ENCODE measurements at places on chromosomes 1 and 21.

DNA sequence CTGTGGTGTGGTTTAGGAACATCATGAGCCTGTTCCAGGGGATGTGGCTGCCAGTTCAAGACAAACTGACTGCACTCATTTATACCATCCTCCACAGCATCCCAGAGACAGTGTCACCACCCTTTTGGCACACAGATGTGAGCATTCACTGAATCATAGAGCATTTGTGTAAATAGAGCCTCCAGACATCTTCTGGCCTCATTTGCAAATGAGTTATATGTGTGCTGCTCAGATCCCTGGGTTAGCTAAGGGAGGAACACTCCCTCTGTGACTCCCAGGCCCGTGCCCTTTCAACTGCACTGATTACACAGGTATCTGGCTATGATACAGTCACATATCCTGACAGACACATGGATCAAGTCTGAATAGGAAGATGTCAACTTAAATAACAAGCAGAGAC, 351.5 kb upstream of the PLD5 start:
- DNase-seq = no peak

DNA sequence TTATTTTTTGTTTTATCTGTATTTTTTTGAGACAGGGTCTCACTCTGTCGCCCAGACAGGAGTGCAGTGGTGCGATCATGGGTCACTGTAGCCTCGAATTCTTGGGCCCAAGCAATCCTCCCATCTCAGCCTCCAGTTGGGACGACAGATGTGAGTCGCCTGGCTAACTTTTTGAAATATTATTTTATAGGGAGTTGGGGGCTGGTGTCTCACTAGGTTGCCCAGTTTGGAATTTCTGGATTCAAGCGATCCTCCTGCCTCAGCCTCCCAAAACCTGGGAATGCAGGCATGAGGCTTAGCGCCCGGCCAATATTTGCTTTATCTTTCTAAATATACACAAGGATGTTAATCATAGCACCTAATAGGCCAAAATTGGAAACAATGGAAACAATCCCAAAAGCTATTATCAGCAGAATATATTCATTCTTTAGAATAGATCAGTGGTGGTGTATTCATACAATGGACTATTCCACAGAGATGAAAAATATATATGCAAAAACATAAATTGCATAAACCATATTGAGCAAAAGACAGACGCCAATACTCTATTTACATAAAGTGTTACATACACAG, 55.9 kb downstream of the DAP3 start:
- no peak for DNase-seq

DNA sequence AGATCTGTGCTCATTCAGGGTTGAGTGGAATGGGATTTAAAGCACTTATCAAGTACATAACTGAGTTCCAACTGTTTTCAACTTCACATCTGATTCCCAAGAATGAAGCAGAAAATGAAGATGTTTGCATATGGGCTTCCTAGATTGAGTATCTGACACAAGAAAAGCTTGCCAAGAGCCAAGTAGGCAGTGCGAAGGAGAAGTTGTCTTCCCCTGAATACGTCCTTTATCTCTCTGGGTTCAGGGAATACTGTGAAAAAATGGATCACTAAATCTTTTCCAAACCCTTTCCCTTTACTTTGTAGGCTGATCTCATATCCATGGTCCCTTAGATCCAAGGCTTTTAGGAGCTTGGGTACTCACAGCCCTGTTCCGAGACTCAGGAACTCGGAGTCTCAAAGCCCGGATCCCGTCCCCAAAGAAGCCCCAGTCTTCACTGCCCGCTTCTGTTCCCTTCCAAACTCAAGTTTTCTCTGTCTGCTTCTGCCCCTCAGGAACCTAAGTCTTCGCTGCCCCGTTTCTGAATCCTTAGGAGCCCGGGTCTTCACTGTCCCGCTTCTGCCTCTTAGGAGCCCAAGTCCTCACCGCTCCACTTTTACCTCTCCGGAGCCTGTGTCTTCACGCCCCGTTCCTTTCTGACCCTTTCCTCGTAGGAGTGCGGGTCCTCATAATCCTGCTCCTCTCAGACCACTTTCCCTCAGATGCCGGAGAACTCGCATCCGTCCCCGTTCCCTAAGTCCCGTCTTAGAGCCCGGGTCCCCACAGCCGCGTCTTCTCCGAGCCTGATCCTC, 616 bp downstream of the TAF12 start:
- peak; percentile 26 for DNase-seq

GRCh38 chr1:242428399-242429190, 95.9 kb downstream of the PLD5 start:
- DNase-seq = no peak

- no peak for DNase-seq
Measured at GRCh38 chr1:2817784-2818564, 16.5 kb upstream of the TTC34 start.

DNA sequence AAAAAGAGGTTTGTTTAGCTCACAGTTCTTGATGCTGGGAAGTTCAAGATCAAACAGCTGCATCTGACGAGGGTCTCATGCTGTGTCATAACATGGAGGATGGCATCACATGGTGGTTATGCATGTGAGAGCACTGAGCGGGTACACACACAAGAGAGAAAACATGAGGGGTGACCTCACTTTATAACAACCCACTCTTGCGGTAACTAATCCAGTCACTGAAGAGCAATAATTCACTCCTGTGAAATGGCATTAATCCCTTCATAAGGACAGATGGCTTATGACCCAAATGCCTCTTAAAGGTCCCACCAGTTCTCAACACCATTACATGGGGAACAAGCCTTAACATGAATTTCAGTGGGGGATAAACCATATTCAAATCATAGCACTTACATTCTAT, 23.2 kb upstream of the CHIT1 start:
- no peak for DNase-seq

DNA sequence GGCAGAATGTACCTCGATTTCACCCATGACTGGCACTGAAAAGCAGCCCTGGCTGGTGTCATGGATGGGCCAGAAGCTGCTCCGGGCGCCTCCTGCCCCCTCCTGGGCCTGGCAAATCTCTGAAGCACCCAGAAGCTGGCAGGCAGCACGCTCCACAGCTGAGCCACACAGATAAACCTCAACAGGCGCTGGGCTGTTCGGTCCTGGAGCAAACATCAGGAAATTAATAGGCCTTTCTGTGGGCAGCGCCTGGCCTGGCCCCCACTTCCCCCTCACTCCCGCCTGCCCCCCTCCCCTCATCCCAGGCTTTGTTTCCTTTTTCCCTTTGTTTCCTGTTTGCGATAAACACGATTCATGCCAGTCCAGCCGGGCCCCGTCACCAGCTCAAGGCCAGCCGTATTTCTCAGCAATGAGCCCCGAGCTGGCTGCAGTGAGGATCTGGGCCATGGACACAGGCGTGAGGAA, 20.1 kb upstream of the DISP3 start:
- DNase-seq = no peak

GRCh38 chr21:36547464-36547863, 67.5 kb upstream of the CLDN14 start:
- no peak for DNase-seq

- no peak for DNase-seq
Measured at GRCh38 chr21:39197448-39198233, 14.4 kb upstream of the PSMG1 start.

DNA sequence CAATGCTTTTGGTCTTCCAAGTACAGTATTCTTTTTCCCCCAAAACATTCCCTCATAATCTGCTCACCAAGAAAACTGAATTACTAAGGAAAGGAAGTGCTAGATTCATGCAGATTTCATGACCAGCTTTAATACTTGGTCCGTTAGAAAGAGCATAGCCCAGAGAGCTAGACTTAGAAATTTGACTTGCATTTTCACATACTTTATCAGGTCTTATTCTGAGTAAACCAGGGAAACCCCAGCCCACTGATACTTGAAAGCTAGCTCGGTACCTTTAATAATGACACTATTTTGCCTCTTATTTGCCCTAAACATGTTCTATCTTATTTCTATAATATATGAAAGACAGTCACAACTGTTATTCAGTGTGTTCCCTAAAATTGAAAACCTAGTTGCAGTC, 204.5 kb downstream of the TTLL7 start:
- no peak for DNase-seq

GRCh38 chr21:44910229-44911067, 10.3 kb downstream of the ITGB2 start:
- no peak for DNase-seq

DNA sequence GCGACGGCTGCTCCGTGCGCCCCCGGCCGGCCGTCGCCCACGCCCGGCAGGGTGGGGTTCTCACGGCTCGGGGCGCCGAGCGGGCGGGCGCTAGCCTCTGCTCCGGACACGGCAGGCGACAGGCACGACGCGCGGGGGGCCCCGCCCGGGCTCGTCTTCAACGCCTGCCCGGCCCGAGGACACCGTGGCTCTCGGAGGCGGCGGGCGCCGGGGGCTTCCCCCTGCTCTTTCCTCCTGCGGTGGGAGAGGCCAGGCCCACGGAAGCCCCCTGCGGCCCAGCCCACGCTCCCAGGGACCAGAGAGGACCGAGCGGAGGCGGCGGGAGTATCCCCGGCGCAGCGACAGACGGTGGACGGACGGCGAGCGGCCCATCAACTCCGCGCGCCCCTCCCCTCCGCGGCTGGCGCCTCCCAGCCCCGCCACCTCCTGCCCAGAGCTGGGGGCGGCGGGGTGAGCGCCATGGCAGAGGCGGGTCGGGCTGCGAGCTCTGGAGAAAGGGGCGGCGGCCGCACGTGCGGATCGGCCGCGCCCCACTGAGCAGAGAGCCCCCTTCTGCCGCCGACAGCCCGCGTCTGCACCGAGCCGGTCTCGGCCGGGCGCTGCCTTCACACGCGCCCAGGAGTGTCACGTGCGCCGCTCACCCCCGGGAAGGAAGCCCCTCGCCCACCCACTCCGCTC, at the start of the genes SHE and TDRD10:
TSS of gene SHE (minus strand) at position 347 of the 678 bp plus-strand sequence. CDS start 386 bp downstream, outside the sequence.
TSS of gene TDRD10 (plus strand) at position 154 of the 678 bp plus-strand sequence. CDS start 4,685 bp downstream, outside the sequence.
- no peak for DNase-seq

DNA sequence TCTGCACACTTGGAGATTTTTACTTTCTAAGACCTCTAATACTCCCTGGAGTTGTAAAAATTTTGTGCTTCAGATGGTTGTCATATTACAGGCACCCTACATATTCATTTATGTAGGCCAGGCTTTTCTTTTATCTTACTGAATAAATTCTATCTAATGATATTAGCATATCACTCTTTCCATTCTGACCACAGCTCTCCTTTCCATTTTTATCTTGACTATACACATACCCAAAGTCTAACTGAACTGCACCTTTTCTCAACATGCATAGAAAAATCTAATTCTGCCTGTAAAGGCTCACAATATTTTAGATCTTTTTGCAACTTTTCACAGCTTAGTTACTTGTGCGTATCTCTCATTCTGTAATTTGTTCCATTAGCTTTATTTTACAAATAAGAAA, 52.7 kb upstream of the TSHB start:
- DNase-seq = no peak

DNA sequence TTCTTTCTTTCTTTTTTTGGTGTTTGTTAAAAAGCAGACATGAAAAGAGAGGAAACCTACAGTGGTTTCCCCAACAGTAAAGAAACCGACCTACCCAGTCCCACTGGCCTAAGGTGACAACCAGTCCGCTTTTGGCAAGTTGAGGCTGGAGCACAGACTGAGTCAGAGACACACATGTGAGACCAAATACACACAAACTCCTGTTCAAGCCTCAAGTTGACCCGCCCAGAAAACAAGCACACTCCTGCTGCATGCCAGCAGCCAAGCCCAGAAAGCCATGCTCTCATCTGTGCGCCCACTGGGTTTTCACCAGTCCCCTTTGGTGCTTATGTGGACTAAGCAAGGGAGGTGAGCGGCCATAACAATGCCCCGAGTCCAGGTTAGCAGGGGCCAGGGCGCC, 64.6 kb upstream of the GPR153 start:
- no peak for DNase-seq

DNA sequence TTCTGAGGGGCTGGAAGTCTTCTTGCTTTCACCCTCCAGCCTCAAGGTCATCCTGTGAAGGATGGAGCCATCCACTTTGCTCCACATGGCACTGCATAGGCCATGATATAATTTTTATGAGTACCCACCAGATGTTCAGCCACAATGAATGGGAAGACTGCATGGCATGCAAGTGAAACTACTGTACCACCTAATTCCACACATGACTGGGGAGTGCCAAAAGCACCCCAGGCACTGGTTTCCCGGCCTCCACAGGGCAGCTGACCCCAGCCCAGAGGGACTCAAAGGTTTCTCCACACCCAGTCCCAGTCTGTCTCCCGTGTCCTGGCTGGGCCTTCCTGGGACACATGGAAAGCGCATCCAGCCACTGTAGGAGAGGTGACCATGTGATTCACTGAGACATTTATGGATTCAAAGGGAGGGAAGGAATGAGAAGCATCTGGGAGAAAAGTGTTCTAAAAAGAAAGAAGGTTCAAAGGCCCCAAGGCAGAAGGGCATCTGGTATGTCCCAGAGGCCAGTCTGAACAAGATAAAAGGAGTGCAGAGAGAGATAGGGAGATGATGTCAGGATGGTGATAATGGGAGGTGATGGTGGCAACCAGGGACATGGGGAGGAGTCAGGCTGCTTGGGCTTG, 12.1 kb downstream of the RHOU start:
- no peak for DNase-seq

GRCh38 chr1:213977486-213977842, 10.3 kb upstream of the PROX1 start:
- no peak for DNase-seq

DNA sequence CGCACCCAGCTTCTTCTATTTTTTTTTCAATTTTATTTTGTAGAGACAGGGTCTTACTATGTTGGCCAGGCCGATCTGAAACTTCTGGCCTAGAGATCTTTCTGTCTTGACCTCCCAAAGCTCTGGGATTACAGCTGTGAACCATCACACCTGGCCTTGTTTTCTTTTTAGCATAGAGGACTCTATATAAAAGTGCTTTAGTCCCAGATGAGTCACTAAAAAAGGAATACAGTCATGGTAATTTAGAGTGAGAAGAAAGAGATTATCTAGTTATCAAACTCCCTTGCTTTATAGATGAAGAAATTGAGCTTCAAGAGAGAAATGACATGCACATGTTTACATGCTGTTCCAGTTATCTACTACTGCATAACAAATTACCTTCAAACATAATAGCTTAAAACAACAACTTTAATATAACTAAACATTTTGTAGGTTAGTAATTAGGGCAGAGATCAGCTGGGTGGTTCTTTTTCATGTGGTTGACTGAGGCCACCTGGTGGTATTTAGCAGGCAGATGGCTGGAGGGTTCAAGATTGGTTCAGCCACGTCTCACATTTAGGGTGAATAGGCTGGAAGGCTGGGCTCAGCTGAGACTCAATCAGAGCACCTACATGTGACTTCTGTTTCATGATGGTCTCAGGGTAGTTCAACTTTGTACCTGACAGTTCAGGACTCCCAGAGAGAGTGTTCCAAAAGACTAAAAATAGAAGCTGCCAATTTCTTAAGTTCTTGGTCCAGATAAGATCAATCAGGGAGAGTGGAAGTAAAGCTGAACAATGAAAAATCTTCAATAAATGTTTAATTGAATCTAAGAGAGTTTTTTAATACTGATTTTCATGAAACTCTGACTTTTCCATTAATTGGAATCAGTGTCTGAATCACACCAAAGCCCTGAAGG, 16.9 kb upstream of the MTF2 start:
- peak; percentile 57 for DNase-seq

DNA sequence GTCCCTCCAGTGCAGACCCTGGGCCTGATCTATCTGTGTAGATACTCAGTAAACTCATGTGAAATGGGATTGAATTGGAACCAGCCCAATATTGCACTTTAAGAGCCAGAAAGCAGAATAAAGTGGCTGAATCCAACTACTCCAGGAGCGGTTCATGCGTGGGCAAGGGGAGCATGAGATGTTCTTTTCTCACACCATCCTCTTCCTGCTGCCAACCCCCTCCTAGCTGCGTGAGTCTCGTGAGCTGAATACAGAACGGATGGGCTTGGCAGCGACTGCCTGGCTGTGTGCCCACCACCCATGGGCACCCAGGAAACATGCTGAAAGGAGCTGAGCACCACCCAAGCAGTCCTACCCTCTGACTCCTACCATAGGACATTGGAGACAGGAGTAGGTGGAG, 128.3 kb downstream of the ELAVL4 start:
- no peak for DNase-seq

- no peak for DNase-seq
Measured at GRCh38 chr1:18970762-18971161, 14.3 kb upstream of the IFFO2 start.
